ENCODE measurements at places on chromosomes 16 and 17. TPM values are rescaled to one million over a fixed set of nuclear protein-coding genes. Genes with fewer than 3 reads are reported as not detected.

- DNase-seq: no peak
These were observed 52.4 kb upstream of the PMFBP1 start for GRCh38 chr16:72224260-72224768.

Gene ASGR2
- total RNA-seq: not detected

- DNase-seq: no peak
These were observed 9.3 kb downstream of the PGAP3 start for GRCh38 chr17:39678340-39679116.

- no peak for DNase-seq
These were observed 113.4 kb downstream of the ENGASE start for GRCh38 chr17:79188048-79188447.

- DNase-seq: no peak
These were observed 7.9 kb upstream of the SOST start for GRCh38 chr17:43766413-43767052.

Gene ETV4
- total RNA-seq: 8.1 TPM

GRCh38 chr17:68095205-68095811 is 59.8 kb downstream of the KPNA2 start:
- DNase-seq: no peak

DNA sequence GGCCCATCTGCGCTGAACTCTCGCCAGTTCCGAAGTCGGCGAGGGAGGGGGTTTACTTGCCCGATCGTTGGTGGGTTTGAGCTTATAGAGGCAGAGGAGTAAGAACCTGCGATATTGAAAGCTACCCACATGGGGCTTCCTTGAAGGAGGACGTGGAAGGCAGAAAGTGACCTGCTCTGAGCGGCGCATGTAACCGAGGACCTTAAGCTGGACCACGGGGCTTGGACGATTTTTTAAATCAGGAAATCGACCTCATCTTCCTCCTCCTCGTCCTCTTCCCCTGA is 2.0 kb downstream of the PRAC2 start:
- DNase-seq: no peak

Gene PMFBP1
- total RNA-seq: 0.39 TPM

- DNase-seq: no peak
These were observed 48.3 kb upstream of the FBXO47 start for GRCh38 chr17:39015546-39015935.

DNA sequence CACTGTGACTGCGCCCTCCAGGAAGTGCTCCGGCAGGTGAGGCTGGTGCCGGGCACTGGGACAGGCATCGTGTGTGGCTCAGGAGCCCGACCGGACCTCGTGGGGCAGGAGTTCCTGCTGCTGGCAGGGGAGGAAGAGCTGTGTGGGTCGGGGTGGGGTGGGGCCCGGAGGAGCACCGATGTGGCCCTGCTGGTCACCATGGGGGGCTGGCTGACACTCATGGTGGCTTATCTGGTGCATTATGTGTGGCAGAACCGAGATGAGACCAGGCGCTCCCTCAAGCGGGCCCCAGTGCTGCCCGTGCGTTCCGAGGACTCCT is 16.8 kb downstream of the LRRC3C start:
- no peak for DNase-seq

DNA sequence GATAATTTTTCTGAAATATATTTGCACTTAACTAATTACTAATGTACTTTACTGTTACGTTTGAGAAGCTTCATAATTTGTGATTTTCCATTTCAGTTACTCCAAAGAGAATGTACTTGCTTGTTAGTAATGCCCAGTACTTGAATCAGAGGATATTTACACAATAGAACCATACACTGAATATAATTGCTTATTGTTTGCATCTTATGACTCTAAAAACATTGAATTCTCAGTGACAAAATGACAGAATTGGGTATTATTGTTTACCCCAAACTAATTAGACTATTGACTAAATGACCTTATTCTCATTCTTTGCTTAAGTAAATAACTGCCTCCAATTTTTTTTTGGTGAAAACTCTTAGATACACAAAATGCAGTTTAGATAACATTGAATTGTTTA is 8.9 kb downstream of the CCP110 start:
- no peak for DNase-seq

Gene RAB26
- total RNA-seq: 0.70 TPM

DNA sequence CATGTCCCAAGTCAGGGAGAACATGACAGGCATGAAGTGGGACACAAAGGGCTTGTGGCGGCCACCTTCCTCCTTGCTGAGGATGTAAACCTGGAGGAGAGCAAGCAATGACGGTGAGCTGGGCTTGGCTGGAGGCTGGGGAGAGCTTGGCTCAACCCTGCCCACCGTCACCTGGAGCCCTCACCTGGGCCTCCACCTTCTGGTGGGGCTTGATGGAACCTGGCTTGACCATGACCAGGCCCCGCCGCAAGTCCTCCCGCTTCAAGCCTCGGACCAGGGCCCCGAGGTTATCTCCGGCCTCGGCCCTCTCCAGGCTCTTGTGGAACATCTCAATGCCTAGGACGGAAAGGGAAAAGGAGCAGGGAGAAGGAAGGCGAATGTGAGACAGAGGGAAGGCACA is 2.4 kb downstream of the TUFM start:
- DNase-seq: no peak

- no peak for DNase-seq
These were observed 9.0 kb upstream of the MAP3K14 start for GRCh38 chr17:45325810-45326209.

GRCh38 chr16:77093999-77094398 is 97.0 kb upstream of the MON1B start:
- DNase-seq: no peak

GRCh38 chr16:56625140-56625942 is at the start of gene MT1E:
Gene MT1E (plus strand): TSS chr16:56625781. CDS start chr16:56625852, 71 bp downstream.
- peak; percentile 71 for DNase-seq

DNA sequence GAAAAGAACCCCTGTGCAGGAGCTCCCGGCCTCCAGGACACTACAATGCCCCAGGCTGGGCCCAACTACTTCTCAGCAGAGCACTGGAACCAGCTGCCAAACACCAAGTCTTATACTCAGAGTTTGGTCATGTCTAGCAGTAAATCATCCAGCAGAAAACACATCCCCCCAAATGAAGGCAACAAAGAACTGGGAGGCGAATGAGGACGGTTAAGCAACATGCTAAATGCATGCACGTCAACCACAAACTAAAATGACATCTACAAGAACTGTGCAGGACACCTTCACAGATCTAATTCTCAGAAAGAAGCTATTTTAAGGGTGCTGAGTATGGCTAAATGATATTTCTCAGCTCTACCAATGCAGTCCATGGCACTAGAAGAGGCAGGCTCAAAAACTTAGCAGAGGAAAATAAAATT is 7.6 kb upstream of the IRX5 start:
- no peak for DNase-seq

DNA sequence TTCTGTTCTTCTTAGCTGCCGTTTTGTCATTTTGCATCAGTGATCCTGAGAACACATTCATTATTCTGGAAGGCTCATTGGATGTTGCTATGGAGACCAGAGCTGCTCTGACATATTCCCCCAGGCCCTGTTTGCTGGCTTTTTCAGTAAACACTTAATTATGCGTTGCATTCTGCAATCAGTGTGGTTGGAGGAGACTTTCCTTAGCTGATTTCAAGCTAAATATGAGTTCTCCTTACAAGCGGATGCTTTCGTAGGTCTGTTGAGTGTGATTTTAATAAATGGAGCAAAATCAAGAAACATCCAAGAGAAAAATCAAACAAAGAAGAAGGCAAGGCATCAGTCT is 38.2 kb upstream of the NUDT7 start:
- DNase-seq: no peak

Gene FSCN2
- 0.52 TPM for total RNA-seq

Data from activated T-helper 1 cell treated with anti-CD3 and anti-CD28 coated beads, Interleukin-12 subunit alpha, Interleukin-12 subunit beta, Interleukin-2, Interleukin-4 antibody, amounts not matched to agents 30 ng/mL and 10 ng/mL and 1 ng/mL, durations not matched to agents 14 hours and 24 hours and 36 hours (primary cell).